ENCODE measurements at places on chromosomes 12 and 14.

DNA sequence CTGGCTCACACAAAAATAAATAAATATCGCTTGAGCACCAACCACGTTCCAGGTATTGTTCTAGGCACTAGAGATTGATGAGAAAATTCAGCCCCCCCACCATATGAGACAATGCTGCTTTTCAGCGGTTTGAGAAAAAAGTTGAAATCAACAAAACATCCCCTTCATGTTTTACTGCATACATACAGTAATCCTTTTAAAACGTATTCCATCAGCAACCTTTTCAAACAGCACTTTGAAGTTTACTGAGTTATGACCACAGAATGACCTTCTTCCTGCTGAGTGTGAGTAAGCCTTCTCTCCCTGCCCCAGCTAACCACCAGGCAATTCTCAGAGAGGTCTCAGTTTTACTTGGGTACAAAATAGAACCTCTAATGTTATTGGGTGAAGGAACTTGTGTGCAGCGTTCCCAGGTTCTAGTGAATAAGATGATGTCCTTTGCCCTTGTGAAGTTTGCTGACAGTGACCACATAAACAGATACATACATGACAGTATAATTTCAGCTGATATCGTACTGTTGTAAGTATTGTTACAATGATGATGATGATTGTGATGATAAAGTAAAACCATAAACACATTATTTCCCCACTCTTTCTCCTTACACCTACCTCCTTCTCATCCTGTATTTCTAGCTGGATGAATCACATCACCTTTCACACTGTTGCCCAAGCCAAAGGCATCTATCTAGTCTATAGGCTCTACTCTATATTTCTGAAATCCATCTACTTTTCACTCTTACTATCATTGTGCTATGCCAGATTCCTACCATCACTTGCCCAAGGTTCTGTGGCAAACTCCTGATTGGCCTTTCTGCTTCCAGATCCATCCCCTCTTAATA lies 124.4 kb upstream of the KRR1 start:
- DNase-seq: peak; percentile 33

DNA sequence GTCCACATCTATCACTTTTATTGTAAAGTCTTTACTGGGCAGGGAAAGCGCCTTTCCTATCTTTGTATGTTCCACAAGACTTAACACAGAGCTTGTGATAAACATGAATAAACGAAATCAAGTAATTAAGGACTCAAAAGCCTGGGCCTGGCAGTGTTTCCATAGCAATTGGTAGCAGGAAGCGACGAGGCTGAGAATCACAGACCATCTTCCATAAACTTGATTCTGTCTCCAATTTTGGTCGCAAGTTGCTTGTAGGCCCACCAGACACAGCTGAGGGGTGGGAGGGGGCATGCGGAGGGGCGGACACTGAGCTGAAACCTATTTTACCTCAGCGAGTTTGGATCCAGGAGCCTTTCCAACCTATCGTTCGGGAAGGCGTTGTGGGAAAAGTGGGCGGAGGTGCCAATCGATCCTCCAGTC lies 302 bp downstream of the CCDC38 start:
- DNase-seq: peak; percentile 3

DNA sequence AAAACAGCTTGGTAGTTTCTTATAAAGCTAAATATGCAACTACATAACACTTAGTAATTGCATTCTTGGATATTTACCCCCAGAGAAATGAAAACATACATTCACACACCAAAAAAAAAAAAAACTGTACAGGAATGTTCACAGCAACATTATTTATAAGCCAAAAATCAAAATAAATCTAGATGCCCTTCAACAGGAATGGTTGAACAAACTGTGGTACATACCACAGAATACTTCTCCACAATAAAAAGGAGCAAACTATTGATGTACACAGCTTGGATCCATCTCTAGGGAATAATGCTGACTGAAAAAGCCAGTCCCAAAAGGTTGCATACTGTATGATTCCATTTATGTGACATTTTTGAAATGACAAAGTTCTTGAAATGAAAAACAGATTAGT lies 62.1 kb upstream of the SLC38A4 start:
- no peak for DNase-seq

DNA sequence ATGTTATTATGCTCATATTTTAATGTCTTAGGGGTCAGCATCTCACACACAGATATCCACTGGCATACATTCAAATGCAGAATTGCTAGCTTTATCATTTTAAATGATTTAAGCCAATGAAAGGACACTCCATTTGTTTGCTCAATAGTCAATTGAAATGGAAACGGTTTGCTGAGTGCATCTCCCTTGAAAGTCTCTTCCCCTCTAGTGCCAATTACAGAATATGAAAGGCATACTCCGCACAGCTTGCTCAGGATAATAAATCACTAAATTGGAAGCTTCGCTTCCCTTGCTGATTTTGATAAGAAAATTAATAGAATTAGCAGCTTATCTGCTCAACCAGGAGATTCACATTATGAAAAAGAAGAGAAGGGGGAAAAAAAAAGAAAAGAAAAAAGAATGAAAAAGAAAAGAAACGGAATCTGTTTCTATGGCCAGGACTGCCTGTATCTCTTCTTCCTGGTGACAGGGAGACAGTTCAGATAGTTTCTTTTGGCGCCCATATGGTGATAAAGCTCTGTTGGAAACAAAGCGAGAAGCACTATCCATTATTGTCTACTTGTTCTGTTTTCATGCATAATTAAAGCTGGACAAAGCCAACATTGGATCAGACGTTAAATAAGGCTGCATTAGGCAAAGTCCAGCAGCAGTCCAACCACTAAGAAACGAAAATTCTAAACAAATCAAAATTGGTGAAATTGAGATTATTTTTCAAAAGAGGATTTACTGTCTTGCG lies 225.0 kb downstream of the GXYLT1 start:
- no peak for DNase-seq

GRCh38 chr12:52241205-52241842 lies 8.3 kb downstream of the KRT7 start:
- no peak for DNase-seq

DNA sequence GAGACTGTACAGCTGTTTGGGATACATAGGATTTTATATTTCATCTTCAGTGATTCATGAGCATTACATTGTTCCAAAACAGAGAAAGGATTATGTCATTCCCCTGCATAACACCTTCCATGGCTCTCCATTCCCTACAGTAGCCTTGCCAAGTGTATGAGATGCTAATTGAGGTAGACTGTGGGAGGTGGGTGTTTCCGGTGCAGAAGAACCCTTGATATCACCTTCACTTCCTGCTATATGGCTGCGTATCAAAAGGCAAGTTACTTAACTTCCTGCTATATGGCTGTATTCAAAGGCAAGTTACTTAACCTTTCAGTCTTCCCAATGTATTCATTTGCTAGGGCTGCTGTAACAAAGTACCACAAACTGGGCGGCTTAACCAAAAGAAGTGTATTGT lies 11.2 kb downstream of the FAR2 start:
- DNase-seq: no peak

DNA sequence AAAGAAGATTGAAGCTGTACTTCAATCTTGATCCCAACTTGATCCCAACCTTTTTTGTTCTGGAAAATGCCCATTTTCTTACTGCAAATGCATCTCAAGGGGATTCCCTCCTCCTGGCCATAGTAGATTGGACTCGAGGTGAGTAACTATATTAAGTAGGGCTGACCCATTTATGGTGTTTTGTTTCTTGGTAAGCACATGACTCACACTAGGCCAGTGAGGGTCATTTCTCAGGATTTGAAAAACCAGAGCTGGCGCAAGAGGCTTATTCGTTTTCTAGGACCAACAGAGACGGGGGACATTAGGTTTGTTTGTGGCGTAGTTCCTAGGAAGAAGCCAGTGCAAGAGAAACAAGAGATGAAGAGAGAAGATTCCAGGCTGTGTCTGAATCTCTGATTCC lies 51.4 kb downstream of the MRPL42 start:
- DNase-seq: no peak

- DNase-seq: no peak
These were observed 378.9 kb downstream of the FUT8 start for GRCh38 chr14:65791191-65791981.

- DNase-seq: no peak
These were observed 39.5 kb upstream of the DUSP6 start for GRCh38 chr12:89391726-89392336.

- DNase-seq: no peak
These were observed 131.9 kb downstream of the MDGA2 start for GRCh38 chr14:47543459-47543858.

DNA sequence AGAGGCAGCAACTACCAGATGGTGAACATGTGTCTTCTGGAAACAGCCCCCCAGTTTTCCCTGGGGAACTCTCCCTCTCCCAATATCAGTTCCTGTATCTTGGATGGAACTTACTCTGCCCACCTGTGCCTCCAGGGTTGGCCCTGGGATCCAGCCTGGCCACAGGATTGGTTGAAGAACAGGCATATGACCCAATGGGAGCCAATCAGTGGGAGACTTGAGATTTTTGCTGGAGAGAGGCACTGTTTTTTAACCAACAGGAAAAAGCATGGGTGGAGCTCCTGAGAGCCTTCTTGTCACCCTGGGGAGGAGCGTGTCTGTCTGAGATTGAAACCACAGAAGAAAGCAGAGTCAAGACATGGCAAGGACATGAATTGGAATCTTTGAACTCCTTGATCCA lies 33.6 kb upstream of the COX6A1 start:
- no peak for DNase-seq

- no peak for DNase-seq
These were observed 132.4 kb downstream of the BRMS1L start for GRCh38 chr14:35958499-35958898.

DNA sequence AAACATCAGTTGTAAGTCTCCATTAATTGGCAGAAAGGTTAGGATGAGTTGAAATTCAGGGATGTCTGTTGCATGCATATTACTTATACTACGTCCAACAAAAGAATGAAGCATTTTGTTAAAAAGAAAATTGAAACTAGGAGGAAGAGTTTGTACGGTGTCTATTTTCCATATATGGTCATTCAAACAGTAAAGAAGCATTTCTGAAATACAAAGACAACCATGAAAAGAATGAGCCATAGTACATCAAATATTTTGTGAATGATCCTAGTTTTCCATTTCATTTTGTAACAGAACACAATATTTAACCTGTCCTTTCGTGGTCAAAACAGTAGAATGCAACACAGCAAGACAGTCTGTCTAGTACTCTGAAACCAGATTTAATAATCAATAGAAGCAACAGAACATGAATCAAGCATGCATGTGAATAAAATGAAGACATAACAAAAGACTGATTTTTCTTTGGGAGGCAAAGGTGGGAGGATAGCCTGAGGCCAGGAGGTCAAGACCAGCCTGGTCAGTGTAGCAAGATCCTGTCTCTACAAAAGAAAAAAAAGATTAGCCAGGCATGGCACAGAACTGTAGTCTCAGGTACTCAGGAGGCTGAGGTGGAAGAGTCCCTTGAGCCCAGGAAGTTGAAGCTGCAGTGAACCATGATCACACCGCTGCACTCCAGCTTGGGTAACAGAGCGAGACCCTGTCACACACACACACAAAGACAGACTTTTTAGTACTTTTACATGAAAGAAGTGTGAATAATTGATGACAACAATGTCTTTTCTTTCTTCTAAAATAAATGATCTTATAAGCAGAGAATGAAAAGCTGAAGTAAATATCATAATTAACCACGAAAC lies 156.0 kb downstream of the LRIG3 start:
- DNase-seq: no peak

DNA sequence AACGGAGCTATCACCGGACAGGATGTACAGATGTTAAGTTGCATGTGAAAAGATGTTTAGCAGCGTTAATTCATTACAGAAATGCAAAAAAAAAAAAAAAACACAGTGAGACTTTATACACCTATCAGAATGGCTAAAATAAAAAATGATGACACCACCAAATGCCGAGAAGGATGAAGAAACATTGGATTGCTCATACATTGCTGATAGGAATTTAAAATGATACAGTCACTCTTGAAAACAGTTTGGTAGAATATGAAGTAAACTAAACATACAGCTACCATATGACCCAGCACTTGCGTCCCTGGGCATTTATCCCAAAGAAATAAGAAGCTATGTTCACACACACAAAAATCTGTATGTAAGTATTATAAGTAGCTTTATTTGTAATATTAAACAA lies 574.1 kb downstream of the SLC16A7 start:
- no peak for DNase-seq

DNA sequence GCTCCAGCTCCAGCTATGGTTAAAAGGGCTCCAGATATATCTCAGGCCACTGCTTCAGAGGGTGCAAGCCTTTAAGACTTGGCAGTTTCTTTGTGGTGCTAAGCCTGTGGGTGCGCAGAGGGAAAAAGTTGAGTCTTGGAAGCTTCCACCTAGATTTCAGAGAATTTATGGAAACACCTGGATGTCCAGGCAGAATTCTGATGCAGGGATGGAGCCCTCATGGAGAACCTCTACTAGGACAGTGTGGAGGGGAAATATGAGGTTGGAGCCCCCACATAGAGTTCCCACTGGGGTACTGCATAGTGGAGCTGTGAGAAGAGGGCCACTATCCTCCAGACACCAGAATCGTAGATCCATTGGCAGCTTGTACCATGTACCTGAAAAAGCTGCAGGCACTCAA lies 69.9 kb downstream of the SDR9C7 start:
- no peak for DNase-seq

DNA sequence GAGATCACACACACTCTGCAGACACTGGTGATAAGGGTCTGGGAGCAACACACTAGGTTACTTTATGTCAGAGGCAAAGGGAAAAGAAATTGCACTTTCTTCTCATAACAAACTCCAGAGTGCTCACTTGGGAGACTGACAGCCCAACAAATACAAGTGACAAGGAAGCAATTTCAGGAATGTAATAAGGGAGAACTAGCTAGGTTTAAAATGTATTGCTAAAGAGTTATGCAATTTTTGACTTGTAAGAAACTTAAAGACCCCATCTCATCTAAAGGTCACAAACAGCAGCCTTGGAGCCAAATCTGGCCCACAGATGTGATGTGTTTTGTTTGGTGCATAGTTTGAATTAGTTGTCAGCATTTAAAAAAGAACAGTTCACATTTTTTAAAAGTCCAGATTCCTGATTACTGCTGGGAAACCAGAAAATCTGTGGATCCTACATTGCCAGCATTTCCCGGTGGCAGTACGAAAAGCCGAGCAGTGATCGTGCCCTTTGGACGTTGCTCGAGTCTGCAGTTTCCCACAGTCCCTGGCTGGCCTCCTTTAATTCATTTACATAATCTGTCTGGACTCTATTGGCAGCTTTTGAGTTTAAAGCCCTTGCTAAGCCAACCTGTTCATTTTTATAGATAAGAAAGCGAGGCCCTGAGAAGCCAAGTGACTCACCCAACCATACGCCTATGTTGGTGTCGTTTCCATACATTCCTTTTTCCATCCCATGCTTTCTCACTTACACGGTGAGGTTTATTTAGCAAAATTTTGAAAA lies 42.0 kb upstream of the ETV6 start:
- DNase-seq: no peak

GRCh38 chr12:57491393-57492280 lies 3.8 kb downstream of the MARS1 start:
- no peak for DNase-seq

GRCh38 chr14:49896966-49897365 lies 4.1 kb downstream of the ARF6 start:
- no peak for DNase-seq

GRCh38 chr12:29398495-29398894 lies 17.5 kb upstream of the ERGIC2 start:
- DNase-seq: no peak
